ENCODE measurements at places on chromosomes 6 and 20.
A peak's percentile ranks its signal among the peaks of the same experiment; 100 is the strongest.

- DNase-seq = peak; percentile 12
Measured at GRCh38 chr6:137975188-137975940, 108.3 kb downstream of the TNFAIP3 start.

DNA sequence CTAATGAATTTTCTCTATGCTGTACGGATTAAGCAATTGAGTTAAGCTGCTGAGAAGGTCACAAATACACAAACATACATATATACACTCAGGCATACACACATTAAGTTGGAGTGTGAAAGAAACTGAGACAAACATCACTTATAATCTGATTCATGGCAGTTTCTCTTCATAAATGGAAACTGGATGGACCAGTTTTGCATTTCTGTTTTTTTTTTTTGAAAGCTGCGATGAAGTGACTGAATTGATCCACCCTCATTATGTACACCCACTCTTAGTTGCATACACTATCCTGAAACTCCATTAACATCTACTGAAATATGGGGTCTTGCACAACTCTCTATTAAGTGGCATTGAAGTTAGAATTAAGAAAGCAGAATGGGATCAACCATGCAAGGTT lies 32.9 kb upstream of the TENT5A start:
- no peak for DNase-seq

DNA sequence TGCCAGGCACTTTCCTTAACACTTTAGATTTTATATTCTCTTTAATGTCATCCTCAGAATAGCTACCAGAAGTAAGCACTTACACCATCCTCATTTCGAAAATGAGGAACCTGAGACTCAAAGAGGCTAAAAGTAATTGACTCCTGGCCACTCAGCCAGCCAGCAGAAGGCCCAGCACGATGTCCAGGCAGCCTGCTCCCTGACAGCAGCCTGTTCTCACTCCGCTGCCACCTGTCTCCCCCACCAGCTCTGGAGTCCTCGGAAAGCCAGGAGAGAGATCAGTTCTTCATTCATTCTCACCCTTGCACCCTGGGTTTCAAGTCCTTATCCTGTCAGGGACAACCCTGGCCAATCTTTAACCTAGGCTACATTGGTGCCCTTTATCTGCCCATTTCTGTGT lies 174.0 kb downstream of the SASH1 start:
- no peak for DNase-seq

DNA sequence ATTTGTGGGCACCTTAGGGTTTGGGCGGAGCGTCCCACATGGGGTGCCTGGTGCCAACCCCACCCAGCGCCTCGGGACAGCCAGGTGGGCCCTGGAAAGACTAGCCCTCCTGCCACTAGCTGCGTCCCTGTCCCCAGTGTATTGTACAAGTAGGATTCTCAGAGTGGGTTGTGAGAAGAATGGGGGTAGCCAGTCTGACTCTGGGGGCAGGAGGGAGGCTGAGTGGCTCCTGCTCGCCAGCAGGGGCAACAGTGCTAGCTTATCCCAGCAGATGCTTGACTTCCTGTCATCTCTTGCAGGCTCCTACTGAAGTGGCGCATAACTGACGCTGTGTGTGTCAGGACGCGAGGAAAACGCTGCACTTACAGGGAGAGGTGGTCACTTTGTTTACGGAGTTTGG lies 9.3 kb downstream of the PSMA7 start:
- DNase-seq = peak; percentile 33

GRCh38 chr6:80341330-80341729 lies 234.9 kb downstream of the BCKDHB start:
- no peak for DNase-seq

All from A673 (cell line).